ENCODE measurements at places on chromosomes 5 and 9.

DNA sequence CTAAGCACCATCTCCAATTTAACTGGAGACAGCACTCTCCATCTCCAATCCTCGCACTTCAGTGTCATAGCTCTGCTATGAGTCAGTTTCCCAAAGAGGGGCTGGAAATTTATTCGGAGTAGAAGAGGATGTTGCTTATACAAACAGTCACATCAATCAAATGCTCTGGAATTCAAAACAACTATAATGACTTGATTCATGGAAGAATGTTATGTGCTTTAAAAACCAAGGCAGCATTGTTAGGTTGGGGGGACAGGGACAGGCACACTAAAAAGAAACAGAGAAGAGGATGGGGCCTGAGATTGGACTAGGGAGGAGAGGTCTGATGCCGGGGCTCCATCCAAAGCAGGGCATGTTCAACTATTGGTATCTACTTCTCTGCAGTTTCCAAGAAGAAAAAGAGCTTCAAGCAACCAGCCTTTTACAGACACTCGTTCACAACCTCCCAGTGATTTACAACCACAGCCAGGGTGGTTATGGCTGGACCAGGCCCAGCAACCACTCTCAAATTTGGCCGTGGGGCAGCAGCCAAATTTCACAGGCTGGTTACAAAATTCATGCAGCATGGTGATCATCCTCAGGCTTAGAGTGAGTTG lies 117.5 kb upstream of the ZNF366 start:
- peak; percentile 59 for DNase-seq

GRCh38 chr9:35827486-35827885 lies 1.0 kb downstream of the FAM221B start:
- DNase-seq, result peak; percentile 89

DNA sequence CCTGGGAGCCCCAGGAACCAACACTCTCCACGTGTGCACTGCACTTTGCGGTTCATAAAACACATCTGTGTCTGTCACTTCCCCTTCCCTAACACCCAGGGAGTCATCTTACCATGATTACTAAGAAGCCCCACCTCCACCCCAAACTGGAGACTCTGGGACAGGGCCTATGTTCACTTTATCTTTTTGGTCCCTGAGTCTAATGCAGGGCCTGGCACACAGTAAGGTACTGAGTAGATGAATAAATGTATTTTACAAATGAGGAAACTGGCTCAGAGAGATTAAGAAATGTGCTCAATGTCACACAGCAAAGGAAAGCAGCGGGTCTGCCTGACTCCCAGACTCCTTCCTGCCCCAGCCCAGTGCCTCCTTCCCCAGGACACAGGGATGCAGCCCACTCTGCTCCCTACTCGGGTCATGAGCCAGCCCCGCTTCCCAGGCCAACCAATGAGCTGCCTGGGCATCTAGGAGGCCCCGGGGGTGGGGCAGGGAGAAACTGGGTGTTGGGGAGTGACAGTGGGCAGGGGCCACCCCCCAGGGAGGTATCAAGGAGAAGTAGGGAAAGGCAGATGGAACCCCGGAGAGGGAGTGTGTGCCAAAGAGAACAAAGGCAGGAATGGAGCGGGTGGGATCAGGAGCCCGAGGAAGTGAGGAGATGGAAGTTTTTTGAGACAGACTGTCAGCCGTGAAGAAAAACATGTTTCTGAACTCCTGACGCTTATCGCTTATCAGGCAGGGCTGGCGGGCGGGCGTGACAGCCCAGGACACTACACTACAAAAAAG lies 30.5 kb downstream of the SHB start:
- DNase-seq, result no peak

GRCh38 chr5:74081126-74081525 lies 455.1 kb downstream of the ARHGEF28 start:
- no peak for DNase-seq

DNA sequence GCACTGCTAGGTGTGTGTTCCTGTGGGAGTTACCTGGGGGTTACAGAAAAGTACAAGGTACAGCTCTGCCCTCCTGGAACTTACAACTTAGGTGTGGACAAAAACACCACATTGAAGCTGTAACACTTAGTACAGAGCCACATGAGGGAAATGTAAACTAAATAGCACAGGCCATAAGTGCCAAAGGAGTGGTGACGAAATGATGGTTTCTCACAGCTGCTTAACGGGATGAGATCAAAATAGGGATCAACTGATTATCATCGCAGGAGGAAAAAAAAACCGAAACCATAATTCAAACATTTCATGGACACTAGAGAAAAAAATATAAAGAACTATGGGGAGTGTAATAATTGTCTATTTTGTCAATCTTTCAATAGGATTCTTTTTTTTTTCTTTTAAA lies 5.9 kb downstream of the LIX1 start:
- DNase-seq, result no peak

DNA sequence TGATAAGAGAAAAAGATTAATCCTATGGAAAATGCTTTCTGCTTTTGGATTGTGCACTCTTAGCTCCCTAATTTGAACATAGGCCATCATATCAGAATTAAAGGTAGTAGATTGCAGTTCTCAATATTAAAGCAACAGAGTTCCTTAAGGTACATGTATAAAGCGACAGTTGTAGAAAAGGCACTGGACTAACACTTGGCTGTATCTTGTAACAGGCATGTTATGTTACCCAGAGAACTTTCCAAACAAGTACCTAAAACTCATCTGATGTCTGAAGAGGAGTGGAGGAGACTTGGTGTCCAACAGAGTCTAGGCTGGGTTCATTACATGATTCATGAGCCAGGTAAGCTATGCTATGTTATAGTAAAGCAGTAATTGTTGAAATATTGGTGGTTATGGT lies 3.3 kb upstream of the SECISBP2 start:
- no peak for DNase-seq

DNA sequence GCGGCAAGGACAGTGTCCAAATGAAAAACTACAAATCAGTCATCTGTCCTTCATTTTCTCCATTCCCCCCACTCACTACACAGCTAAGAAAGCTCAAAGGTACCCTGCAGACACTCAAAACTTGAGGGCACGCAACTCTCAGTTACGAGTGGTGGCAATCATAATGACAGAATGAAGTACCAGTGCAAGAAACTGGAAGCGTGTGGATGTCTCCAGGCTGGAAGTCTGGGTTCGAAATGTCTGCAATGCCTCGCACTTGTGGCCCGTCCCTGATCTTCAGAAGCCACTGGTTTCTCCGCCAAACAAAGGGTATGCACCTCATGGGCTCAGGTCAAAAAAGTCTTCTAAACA lies 597 bp upstream of the CENPH start:
- no peak for DNase-seq

DNA sequence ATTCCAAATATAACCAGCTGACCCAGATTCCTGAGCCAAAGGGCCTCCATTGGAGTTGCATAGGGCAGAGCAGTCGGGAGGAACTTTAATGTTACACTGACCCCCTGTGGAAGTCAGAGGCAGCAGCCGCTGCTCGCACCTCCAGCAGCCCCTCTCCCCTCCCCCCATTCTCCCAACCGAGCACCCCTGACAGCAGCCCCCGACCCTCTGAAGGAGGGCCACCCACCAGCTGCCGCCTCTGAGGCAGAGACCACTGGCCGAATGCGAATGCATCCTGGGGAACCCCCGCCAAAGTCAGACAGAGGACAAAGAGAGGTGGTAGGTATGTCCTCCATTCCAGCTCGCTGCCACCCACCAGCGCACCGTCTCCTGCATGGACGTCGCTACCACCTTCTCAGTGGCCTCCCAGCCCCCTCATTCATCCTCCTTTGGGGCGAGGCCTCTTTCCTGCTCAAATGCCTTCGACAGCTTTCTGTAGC lies 231.0 kb downstream of the CDK5RAP2 start:
- peak; percentile 61 for DNase-seq

DNA sequence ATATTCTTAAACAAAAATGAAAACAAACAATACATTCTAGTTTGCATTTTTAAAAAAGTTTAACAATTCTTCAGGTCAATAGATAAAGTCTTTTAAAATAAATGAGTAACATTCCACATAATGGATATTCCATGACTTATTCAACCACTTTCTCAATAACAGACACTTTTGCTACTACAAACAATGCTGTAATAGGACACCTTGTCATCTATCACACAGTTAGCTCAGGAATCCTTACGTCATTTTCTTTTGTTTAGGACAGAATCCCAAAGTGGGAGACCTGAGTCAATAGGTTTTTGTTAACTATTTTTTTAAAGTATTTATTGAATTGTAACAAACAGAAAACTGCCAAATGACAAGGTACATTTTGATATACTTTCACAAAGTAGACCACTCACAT lies 72.5 kb downstream of the CEP120 start:
- DNase-seq, result peak; percentile 18

- DNase-seq, result no peak
Measured at GRCh38 chr5:75707911-75708509, 9.2 kb downstream of the POC5 start.

GRCh38 chr9:124602632-124603031 lies 95.4 kb upstream of the NR5A1 start:
- no peak for DNase-seq

GRCh38 chr5:152084476-152084875 lies 159.8 kb upstream of the GLRA1 start:
- DNase-seq, result no peak

DNA sequence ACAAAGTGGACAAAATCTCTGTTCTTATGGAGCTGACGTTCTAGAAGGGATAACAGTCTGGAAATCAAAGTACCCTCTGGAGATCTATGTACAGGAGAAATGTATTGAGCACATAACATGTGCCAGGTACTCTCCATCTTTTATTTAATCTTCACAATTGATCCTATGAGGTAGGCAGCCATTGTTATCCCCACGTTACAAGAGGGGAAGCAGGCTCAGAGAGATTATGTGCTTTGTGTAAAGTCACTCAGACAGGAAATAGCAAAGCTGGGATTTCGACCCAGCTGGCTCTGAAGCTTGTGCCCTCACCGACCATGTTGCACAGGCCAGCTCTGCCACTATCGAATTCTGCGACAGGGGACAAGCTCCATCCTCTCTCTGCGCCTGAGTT lies 21.5 kb downstream of the PDGFRB start:
- DNase-seq, result no peak

DNA sequence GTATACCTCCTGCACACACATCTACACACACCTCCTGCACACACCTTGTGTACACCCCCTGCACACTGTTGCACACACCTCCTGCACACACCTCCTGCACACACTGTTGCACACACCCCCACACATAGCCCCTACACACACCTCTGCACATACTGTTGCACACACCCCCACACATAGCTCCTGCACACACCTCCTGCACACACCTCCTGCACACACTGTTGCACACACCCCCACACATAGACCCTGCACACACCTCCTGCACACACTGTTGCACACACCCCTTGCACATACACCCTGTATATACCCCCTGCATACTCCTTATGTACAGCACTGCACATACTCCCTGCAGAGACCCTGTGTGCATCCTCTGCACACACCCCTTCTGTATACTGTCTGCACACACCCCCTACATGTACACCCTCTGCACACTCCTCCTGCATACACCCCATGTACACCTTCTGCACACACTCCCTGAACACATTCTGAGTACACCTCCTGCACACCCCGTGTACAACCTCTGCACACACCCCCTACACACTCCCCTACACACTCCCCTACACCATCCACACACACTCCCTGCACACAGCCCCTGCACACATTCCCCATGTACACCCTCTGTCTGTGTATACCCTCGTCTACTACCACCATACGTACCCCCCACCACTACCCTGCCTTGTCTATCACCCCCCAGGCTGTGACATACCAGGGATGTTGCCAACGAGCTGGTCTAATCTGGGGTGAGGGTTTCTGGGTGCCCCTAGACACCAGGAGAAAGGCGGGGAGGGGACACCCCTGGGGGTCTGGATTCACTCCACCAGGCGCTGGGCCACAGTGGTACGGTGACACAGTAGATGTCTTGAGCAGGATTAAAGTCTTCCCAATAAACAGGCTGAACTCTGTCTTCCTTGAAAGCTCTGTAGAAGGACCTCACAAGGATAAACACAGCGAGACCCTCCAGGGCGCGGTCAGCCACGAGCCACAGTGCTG lies 1.1 kb upstream of the CEP72 start:
- DNase-seq, result no peak

- no peak for DNase-seq
Measured at GRCh38 chr9:134294153-134295071, 31.8 kb upstream of the RXRA start.

DNA sequence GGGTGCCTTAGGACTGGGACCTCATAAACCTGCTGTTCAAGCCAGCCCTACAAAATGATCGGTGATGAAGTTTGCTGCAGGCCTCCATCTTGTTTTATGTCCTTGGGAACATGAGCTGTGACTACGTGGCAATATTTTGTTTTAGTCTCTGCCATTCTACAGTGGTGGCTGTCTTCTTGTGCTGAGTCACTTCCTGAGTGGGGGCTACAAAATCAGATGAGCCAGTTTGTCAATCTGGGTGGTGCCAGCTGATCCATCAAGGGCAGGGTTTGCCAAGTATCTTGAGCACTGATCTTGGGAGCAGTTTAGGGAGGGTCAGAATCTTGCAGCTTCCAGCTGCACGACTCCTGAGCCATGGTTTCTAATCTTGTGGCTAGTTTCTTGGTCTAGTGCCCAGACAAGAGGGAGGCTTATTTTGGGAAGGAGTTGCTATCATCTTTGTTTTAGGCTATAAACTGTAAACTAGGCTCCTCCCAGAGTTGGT lies 94.7 kb downstream of the YTHDC2 start:
- DNase-seq, result no peak

DNA sequence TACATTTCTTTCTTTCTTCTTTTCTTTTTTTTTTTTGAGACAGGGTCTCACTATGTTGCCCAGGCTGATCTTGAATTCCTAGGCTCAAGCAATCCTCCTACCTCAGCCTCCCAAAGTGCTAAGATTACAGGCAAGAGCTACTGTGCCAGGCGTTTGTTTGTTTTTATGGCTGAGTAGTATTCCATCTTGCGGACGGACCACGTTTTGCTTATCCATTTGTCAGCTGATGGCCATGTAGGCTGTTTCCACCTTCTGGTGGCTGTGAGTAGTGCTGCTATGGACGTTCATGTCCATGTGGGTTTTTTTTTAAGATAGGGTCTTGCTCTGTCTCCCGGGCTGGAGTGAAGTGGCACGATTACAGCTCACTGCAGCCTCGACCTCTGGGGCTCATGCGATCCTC lies 2.5 kb downstream of the DOK3 start:
- peak; percentile 26 for DNase-seq

DNA sequence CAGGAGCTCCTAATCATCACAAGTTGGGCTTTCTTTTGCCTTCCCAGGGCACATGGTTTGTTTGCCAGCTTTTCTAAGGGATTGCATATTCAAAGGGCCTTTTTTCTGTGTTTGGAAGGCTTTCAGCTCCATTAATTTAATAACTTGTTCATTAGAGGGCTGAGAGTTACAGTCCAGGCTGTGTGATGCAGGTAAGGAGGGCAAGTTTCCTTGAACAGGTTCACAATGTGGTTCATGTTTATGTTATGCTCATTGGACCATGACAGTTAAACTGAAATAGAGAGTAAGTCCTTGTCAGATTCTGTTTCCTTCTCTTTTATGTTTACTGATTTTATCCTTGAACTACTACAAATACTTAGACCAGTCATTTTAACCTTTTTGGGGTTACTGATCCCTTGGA lies 174.4 kb downstream of the MARCHF11 start:
- no peak for DNase-seq

DNA sequence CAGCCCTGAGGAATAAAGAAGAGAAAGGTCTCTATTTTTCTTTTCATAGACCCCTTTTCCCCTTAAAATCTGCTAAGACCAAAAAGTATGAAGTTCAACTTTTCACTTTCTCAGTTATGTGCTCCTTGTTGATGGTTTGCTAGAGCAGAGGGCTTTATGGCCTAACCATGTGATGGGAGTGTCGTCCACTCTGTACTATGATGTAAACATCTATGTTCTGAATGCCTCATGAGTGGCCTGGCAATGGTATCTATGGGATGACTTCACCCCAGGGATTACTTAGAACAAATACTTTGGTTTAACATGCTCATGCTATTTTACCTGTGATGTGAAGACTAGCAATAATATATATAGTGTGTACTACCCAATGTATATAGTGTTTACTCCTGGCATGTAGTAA lies 43.7 kb upstream of the MIER3 start:
- DNase-seq, result no peak

Measured in adipocyte (in vitro differentiated cells).